Activated T-helper 9 cell treated with anti-CD3 and anti-CD28 coated beads, Interleukin-2, amount 50 U/mL, for 16 hours (primary cell): ENCODE measurements at places on chromosomes 5 and 9.

- DNase-seq = no peak
These were observed 5.0 kb downstream of the P4HA2 start for GRCh38 chr5:132222649-132223038.

GRCh38 chr9:9499546-9499945, 1113.3 kb downstream of the PTPRD start:
- no peak for DNase-seq

DNA sequence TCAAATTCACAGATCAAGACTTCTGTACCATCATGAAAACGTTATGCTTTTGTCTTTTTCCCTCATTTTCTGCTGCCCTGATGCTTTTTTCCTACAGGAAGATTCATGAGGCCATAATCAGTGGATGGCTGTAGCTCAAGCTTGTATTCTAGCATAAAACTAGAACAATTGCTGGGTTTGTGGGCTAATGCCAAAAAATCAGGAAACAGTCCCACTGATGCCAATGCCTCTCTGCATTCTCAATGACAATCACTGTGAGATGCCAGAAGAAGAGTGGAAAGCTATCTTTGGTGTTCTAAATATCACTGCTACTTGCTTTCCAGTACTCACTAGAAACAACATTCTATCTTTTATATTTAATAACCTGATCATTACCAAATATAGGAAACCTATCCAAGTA, 33.3 kb upstream of the FAM170A start:
- DNase-seq = no peak

- DNase-seq = no peak
These were observed 5.9 kb upstream of the FOXD1 start for GRCh38 chr5:73454379-73455036.

DNA sequence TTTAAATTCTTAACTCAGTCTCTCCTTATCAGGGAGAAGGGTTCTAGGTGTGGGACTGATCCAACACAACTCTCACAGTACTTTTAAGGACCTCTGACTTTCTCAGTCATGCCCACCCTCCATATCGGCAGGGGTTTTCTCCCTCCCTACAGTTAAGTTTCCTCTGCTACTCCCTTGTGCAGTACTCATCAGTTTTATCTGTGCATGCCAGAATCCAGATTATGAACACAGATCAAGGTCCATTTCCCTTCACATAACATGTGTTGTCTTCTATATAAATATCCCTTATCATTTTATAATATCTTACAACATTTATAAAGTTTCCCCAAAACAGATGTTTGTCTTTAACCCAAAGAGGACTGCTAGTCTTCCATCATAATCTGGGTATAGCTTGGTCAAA, 986.5 kb upstream of the ARRDC3 start:
- no peak for DNase-seq

GRCh38 chr5:72379936-72380335, 59.8 kb downstream of the PTCD2 start:
- no peak for DNase-seq

DNA sequence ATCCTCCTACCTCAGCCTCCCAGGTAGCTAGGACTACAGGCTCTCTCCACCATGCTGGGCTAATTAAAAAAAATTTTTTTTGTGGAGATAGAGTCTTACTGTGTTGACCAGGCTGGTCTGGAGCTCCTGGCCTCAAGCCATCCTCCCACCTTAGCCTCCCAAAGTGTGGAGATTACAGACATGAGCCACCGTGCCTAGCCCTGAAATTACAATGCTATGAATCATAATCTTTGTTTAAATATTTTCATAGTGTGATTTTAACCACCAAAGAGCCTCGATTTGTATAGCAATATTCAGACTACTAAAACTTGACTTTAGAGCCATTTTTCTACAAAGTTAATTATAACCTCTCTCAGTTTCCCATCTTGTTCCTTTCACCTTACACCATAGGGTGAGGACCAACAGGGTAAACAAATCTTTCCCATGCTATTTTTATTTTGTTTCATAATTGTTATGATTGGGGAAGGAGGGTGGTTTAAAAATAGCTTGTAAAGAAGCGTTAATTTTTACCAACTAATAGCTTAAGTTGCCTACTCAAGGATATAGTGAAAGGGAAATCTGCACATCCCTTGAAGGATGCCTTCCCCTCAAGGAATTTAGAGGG, 32.7 kb downstream of the UBE2D2 start:
- DNase-seq = no peak

- DNase-seq = no peak
These were observed 23.9 kb upstream of the PPP3R2 start for GRCh38 chr9:101618698-101619097.
